ENCODE measurements at places on chromosomes 5 and 9.

GRCh38 chr9:12463641-12464040 is 229.5 kb upstream of the TYRP1 start:
- no peak for DNase-seq

- no peak for DNase-seq
These were observed 590.0 kb upstream of the ZNF608 start for GRCh38 chr5:125336401-125336800.

GRCh38 chr5:116448450-116448849 is 126.2 kb downstream of the SEMA6A start:
- DNase-seq = no peak

DNA sequence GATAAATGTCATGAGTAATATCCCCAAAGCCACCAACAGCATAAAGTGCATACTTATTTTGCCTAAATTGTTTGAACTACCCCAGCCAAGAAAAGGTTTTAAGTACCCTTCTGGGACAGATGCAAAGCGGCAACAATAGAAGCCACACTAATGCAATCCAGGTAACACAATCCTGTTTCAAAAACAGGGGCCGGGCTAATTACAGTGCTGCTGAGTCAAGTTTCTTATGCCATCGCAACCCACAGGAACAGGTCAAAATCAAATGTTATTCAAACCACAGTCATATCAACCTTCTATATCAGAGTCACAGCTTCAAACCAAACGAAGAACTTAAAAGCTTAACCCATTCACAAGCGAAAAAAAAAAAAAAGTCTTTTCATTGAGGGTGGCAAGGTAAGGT is 28.3 kb downstream of the EBF1 start:
- DNase-seq = peak; percentile 26

DNA sequence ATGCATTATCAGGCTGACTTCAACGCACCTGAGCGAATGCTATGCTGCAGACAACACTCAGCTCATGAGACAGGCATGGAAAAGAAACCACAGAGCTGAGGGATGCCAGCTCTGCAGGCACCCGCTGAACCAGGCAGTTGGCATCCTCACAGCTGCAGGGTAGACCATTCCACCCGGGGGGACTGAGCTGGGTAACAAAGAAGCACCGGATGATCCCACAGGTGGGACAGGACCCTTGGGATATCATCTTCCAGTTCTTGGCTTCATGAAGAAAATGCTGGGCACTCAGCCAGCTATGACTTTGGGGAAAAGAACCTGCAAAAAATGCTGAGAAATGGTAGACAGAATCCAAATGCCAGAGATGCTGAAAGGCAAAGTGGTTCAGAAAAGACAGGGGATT is 9.6 kb downstream of the EPB41L4B start:
- DNase-seq = no peak

- DNase-seq = no peak
These were observed 6.2 kb upstream of the TCERG1 start for GRCh38 chr5:146440870-146441495.

- DNase-seq = no peak
These were observed 47.8 kb downstream of the THOC3 start for GRCh38 chr5:175920231-175920811.

GRCh38 chr9:37542895-37543294 is 33.3 kb downstream of the FBXO10 start:
- no peak for DNase-seq

DNA sequence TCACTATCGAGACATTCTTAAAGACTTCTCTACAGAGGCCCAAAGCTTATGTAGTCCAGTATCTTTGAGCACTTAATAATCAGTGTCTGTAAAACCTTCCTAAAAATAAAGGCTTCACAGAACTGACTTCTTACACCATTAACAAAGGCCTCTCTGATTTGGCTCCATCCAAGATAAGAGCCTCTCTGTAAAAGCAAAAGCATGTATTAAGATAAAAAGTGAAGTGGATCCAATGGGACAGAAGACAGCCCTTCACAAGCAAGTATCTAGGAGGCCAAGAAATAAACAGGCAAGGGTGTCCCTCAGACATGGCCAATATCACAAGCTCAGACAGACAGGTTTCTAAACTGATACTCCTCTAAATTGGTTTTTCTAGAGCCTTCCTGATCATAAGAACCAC is 11.9 kb downstream of the LHFPL2 start:
- no peak for DNase-seq
